ENCODE measurements at places on chromosomes 1 and 21. TPM values are rescaled to one million over a fixed set of nuclear protein-coding genes. Genes with fewer than 3 reads are reported as not detected.
A peak's percentile ranks its signal among the peaks of the same experiment; 100 is the strongest.

GRCh38 chr1:37392051-37392450 lies 82.3 kb upstream of the ZC3H12A start:
- H3K36me3 ChIP-seq: no peaks in the 10 kb centered on the region
- no peak overlapping the region for H3K27ac ChIP-seq
- no peaks in the 10 kb centered on the region for H3K27me3 ChIP-seq

Gene KRTAP7-1
- polyA plus RNA-seq: not detected

Gene TEX50
- not detected for polyA plus RNA-seq

DNA sequence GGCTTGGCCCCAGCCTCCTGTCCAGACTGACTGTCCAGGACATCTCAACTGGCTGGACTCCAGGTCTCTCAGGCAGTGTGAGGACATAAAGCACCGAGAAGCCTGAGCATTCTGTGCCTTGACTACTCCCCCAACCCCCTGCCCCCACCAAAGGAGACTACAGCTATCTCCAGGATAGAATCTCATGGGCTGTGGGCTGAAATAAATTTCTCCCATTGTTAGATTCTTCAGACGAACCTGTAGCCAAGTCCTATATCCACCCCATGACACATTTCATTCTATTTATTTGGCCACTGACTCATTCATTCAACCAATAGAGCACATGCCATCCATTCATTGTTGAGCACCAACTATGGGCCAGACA lies 11.4 kb downstream of the VWA5B1 start:
- no peak overlapping the region for H3K4me3 ChIP-seq
- no peaks in the 10 kb centered on the region for H3K4me1 ChIP-seq
- no peaks in the 10 kb centered on the region for H3K27me3 ChIP-seq
- H3K36me3 ChIP-seq: no peaks in the 10 kb centered on the region

DNA sequence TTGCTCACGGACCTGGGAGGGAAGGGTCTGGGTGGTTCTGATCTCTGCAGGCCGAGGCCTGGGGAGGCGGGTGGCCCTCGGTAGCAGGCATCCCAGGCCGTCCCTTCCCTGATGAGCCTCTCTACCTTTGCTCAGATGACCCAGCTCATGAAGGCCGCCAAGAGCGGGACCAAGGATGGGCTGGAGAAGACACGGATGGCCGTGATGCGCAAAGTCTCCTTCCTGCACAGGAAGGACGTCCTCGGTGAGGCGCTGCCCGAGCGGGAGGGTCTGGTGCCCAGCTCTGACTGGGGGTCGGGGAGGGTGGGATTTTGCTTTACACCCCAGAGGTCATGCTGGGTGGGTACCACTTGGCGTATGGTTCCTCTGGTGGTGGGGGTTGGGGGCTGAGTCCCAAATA lies 76.5 kb downstream of the ARHGEF10L start:
- H3K27ac ChIP-seq: peak overlapping the region; percentile 37
- DNase-seq: no peak
- no peaks in the 10 kb centered on the region for H3K4me1 ChIP-seq
- peaks cover 4% of the 10 kb centered on the region for H3K36me3 ChIP-seq

DNA sequence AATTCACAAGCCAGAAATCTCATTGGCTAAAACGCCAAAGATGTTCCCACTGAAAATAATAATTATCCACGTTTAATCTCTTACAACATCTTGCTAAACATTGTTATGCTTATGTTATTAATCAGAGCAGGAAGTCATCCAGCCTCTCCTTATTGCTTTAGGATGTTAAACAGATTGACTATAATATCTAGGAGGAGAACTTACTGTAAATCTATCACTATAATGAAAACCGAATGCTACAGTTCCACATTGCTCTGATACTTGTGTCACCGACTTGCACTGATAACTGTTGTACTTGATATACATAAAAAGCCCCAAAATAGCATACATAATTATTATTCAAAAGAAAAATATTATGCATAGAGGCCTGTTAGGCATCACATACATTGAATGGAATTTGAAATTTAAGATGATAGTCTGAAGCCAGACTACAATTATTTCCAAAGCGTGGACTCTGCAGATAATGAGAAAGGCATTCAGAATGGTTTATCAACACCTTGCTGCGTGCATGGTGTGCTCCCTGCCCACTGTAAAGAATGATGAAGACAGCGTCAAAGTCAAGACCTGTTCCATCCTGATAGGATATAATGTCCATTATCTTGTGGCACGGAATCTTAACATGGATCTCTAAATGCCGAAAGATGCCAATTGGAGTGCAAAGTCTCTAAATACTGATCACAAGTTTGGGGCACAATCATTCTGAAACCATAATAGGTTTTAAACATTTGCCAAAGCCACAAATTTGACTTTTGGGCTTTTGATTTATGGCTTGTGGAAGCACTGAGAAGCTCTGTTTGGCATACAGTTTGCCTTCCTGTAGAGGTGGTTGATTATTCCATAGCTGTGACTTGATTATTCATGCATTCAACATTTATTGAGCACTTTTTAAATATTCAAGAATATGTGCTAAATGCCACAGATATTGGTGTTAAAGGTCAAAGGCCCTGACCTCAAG lies 71.3 kb downstream of the CRB1 start:
- no peak overlapping the region for H3K27ac ChIP-seq
- no peaks in the 10 kb centered on the region for H3K27me3 ChIP-seq
- H3K4me1 ChIP-seq: peaks cover 2% of the 10 kb centered on the region
- H3K36me3 ChIP-seq: no peaks in the 10 kb centered on the region

DNA sequence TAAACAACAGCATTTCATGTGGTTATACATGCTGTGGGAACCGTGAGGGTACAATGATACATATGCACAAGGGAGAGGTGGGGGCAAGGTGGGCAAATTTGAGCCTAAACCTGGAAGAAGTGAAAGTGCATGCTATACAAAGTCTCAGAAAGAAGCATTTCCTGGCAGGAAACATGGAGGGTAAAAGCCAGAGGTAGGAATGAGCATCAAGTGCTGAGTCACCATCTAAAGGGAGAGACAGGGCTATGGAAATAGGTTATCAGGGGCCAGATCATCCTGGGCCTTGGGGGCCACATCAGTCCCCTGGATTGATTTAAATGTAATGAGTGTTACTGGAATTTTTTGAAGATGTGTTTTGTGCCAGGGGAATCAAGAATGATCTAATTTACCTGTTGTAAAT lies 60.1 kb upstream of the DAB1 start:
- no peaks in the 10 kb centered on the region for H3K27me3 ChIP-seq
- H3K4me3 ChIP-seq: no peak overlapping the region
- no peak for DNase-seq
- no peaks in the 10 kb centered on the region for H3K4me1 ChIP-seq
- no peak overlapping the region for H3K27ac ChIP-seq

DNA sequence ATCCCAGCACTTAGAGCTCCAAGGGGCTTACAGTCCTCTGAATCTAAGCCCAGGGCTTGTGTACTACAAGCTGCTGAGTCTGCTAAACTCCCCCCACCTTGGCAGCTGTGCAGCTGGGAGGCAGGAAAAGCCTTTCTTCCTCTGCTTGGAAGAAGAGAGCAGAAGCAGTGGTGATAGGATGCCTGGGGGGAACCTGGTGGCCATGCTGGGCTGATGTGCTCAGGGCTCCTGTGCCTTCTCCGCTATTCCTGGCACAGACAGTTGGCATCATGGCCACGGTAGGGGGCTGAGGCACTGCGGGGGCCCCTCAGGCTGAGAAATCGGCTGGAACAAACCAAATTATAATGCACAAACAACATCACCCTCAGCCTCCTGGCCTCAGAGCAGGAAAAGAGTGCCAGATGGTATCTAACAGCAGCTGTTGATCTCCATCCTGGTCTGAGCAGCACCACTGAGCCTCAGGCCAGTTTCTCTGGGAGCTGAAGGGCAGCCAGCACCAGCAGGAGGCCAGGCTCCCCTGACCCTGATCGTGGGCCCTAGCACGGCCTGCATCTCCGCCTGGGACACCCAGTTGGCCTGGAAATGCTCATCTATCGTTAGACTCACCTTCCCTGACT lies 35.8 kb downstream of the ECE1 start:
- no peaks in the 10 kb centered on the region for H3K27me3 ChIP-seq
- peaks cover 3% of the 10 kb centered on the region for H3K36me3 ChIP-seq
- no peaks in the 10 kb centered on the region for H3K4me1 ChIP-seq
- peak overlapping the region; percentile 66 for H3K27ac ChIP-seq

GRCh38 chr1:11518791-11519628 lies 40.1 kb downstream of the DISP3 start:
- H3K27me3 ChIP-seq: no peaks in the 10 kb centered on the region
- no peaks in the 10 kb centered on the region for H3K36me3 ChIP-seq
- no peak overlapping the region for H3K4me3 ChIP-seq
- no peaks in the 10 kb centered on the region for H3K4me1 ChIP-seq

Gene AQP10
- 10.3 TPM for polyA plus RNA-seq

DNA sequence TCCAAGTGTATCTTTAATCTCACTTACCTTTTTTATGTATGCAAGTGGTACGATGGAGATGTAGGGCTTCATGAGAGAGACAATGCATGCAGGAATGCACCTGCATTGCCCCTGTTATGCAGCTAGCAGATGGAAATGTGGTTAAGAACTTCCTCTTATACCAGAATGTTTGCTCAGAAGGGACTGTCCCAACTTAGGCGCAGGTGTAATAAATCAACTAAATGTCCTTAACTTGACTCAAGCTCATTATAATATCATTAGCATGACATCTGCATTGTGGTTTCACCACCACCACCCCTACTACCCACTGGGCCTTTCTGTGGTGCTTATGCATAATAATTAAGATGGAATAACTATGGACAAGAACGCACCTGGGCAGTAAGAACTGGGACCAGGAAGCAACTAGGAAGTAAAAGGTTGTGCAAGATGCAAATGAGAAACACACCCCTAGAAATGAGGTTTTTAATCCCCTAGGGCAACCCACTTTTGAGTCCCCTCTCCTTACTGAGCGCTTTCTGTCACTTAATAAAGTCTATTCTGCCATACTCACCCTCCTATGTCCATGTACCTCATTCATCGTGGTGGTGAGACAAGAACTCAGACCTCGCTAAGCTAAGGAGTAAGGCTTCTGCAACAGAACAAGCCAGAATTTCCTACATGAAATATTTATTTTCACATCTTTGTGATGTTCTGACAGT lies 1103.3 kb upstream of the B3GALT2 start:
- H3K4me3 ChIP-seq: no peak overlapping the region
- no peak overlapping the region for H3K27ac ChIP-seq
- DNase-seq: no peak
- no peaks in the 10 kb centered on the region for H3K27me3 ChIP-seq

Gene SLC2A5
- 10.5 TPM for polyA plus RNA-seq

DNA sequence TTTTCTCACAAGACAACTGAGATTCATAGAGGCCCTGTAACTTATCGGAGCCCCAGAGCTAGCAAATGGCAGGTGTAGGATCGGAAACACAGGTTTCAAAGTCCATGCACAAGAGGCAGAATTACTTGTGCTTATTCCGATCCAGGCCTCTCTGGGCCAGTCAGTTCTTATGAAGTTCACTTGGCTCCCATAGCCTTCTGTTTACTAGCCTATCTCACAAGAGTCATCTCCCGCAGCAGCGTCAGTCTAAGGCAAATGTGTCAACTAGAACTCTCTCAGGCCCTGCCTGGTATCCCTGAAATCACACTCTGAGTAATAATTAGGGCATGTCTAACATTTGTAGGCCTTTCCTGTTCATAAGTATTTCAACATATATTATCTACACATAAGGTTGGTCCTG lies 43.3 kb downstream of the PHC2 start:
- no peaks in the 10 kb centered on the region for H3K36me3 ChIP-seq
- H3K4me3 ChIP-seq: no peak overlapping the region
- no peak overlapping the region for H3K27ac ChIP-seq
- peaks cover 4% of the 10 kb centered on the region for H3K4me1 ChIP-seq

Gene HSPA13
- polyA plus RNA-seq: 9.1 TPM

DNA sequence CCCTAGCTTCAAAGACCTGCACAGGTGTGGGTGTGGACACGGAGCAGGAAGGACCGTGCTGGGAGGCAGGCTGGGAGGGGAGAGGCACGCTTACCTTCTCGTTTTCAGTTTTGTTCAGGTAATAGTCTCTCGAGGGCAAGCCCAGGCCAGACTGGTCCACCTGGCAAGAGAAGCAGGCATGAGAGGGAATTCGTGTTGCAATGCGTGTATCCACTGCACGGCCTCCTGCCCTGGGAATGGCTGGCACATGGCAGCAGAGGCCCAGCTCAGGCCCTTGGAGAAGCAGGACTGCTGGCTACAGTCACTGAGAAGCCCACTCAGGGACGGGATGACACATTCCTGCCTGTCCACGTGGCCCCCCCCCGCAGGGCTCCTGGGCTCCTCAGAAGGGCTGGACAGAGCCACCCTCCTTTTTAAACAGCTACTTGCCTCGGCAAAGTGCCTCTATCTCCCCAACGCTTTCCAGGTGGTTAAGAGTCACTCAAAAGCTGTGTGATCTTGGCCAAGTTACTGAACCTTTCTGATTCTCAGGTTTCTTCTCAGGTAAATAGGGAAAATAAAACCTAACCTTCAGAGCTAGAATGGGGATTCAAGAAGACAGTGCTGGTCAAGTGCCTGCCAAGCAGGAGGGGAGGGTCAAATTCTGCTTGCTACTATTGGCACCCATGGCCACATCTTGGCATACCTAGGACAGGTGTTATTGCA lies 32.7 kb downstream of the ECE1 start:
- H3K36me3 ChIP-seq: peaks cover 3% of the 10 kb centered on the region
- H3K4me3 ChIP-seq: no peak overlapping the region
- no peak for DNase-seq
- H3K27me3 ChIP-seq: no peaks in the 10 kb centered on the region
- H3K4me1 ChIP-seq: no peaks in the 10 kb centered on the region

DNA sequence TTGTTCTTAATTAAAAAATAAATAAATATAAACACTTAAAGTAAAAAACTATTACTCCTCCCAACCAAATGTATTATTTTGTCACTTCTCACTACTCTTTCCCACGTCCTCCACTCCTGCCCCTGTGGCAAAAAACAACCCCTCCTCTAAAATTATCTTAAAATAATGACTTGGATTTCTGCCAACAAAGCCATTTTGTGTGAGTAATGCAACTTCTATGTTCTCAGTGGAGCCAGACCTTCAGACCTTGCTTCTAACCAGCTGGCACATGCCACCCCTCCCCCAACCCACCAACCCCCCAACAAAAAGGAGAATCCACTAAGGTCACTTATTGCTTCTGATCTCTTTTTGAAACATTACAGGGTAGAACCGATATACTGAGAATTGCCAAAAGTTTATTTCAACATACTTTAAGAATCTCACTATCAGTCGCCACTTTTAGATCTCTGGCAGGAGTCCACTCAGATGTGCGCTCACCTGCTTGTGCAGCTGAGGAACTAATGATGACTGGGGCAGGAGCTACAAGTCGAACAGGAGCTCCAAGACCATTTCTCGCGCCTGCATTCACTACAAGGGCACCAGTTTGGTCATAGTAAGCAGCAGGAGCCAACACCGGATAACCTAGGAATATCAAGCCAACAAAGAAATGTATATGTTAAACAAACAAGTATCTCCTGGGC lies 58.3 kb upstream of the SDC3 start:
- H3K4me1 ChIP-seq: peaks cover 6% of the 10 kb centered on the region
- H3K36me3 ChIP-seq: no peaks in the 10 kb centered on the region
- peak overlapping the region; percentile 36 for H3K27ac ChIP-seq
- DNase-seq: no peak
- no peak overlapping the region for H3K4me3 ChIP-seq

DNA sequence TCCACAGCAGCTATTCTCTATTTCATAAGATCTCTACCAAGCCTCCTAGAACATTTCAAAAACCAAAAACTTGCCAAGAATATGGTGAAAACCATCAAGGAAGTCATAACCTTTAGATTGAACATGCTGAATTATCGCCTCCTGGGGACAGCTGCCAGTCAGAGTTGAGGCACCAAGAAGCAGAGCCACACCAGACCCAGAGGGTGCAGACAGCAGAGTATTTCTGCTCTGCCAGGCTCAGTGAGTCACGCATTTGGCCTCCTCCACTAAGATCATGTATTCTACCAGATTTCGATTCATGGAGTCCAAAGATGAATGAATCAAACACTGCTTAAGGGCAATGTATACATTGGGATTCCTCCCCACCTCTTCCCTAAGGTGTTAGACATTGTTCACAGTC lies 2.1 kb downstream of the F3 start:
- no peak for DNase-seq
- H3K27me3 ChIP-seq: no peaks in the 10 kb centered on the region
- H3K27ac ChIP-seq: no peak overlapping the region
- H3K4me1 ChIP-seq: no peaks in the 10 kb centered on the region
- no peak overlapping the region for H3K4me3 ChIP-seq
